ENCODE measurements at places on chromosomes 11 and 22.

DNA sequence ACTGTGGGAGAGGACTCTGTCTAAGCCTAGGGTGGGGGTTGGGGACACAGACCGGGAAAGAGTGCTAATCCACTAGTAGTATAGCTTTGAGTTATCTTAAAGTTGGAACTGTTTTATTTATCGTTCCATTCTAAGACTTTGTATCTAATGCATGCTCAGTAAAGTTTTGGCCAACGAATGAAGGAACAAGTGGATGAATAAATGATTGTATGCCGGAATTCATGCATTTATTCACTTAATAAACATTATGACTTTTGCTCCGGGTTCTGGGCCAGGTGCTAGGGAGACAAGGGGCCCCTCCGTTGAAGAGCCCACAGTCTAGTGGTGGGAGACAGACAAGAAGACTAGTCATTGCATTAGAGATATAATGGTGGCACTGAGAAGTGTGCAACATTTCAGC lies 645 bp downstream of the RNF121 start:
- DNase-seq: no peak

DNA sequence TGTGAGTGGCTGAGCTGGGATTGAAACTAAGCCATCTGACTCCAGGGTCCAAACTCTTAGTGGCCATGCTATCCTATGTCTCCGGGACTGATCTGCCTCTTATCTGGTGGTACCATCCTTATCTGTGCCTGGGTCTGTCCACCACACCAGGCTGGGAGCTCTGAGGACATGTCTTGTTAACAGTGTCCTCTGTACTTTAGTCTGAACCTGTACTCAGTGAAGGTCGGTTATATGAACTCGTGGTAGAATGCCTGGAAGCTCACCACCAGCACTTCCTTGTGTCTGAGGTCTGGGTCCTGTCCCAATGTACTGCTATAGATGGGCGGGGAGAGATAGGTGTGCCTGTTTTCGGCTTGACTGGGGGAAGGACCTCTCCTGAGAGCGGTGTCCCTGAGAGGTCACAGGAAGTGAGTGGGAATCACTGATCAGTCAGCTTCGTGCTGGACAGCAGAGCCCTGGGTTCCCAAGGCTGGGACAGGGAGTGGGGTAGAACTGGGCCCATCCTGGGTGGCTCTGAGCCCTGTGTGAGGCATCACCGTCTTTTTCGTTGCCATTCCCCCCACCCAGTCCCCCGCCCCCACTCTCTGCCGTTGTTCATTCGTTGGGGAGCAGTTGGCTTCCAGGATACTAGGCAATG lies 8.9 kb downstream of the MYO7A start:
- no peak for DNase-seq

DNA sequence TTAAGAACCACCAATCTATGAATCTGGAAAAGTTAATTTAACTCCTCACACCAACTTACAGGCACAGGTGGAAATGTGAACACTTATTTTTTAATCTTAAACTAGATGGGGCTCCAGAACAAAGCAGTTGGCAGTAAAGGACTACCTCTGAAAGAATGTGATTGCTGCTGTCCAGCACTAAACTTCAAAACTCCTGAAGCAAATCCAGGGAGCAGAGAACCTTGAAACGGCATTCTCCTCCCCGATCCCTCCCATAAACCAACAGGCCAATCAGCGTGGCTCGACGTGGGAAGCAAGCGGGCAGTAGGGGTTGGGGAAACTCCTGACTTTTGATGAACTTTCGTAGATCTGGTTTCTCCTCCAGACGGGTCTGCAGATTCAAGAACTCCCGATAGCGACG lies 5.0 kb downstream of the SNX19 start:
- DNase-seq: no peak

GRCh38 chr11:77617892-77618291 lies 19.7 kb downstream of the CLNS1A start:
- DNase-seq: no peak

- no peak for DNase-seq
Measured at GRCh38 chr11:33895752-33896137, 3.9 kb upstream of the LMO2 start.

GRCh38 chr11:82995754-82996398 lies 75.8 kb downstream of the RAB30 start:
- DNase-seq: peak; percentile 55

All from activated CD4-positive, alpha-beta memory T cell treated with anti-CD3 and anti-CD28 coated beads for 36 hours (primary cell).